ENCODE measurements at places on chromosomes 7 and 10. TPM values are rescaled to one million over a fixed set of nuclear protein-coding genes. Genes with fewer than 3 reads are reported as not detected.

- H3K36me3 ChIP-seq, result peaks cover 4% of the 10 kb centered on the region
- no peak for DNase-seq
- H3K27ac ChIP-seq, result no peak overlapping the region
- no peak overlapping the region for H3K4me3 ChIP-seq
These were observed 132.6 kb downstream of the RGS10 start for GRCh38 chr10:119409906-119410305.

LRRC18 gene
- total RNA-seq, result not detected

GRCh38 chr10:6182454-6183098 is 20.2 kb upstream of the PFKFB3 start:
- no peaks in the 10 kb centered on the region for H3K27me3 ChIP-seq
- peaks cover 4% of the 10 kb centered on the region for H3K36me3 ChIP-seq
- DNase-seq, result no peak
- H3K4me3 ChIP-seq, result no peak overlapping the region
- H3K27ac ChIP-seq, result no peak overlapping the region

DNA sequence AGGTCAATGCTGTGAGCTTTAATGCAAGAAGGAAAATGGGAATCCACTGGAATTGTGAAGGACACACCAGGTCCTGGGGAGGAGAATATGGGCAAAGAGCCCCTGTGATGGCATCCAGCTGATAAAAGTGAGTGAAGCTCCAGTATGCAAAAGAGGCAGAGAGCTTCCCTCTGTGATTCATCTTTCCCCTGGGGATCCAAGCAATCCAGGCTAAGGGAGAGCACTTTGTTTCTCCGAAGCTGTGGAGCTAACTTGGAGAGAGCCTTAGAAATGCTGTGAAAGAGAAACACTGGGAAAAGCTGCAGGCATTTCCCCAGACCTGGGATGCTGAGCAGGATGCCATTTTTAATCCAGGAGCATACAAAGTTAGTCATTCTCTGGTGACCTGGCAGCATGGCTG is 489.5 kb downstream of the SH2D4B start:
- H3K27ac ChIP-seq, result no peak overlapping the region
- no peaks in the 10 kb centered on the region for H3K36me3 ChIP-seq
- no peak for DNase-seq
- H3K4me3 ChIP-seq, result no peak overlapping the region
- no peaks in the 10 kb centered on the region for H3K27me3 ChIP-seq
- no peaks in the 10 kb centered on the region for H3K4me1 ChIP-seq

GRCh38 chr10:103079100-103079499 is 114.0 kb downstream of the NT5C2 start:
- H3K27me3 ChIP-seq, result no peaks in the 10 kb centered on the region
- DNase-seq, result no peak
- no peak overlapping the region for H3K4me3 ChIP-seq
- H3K27ac ChIP-seq, result no peak overlapping the region

GRCh38 chr10:69130251-69130650 is 6.3 kb downstream of the VPS26A start:
- peaks cover 26% of the 10 kb centered on the region for H3K36me3 ChIP-seq
- no peak overlapping the region for H3K4me3 ChIP-seq
- no peak for DNase-seq
- H3K27me3 ChIP-seq, result no peaks in the 10 kb centered on the region
- peaks cover 23% of the 10 kb centered on the region for H3K4me1 ChIP-seq

CTAGE6 gene
- total RNA-seq, result 0.78 TPM

FANK1 gene
- total RNA-seq, result 0.44 TPM

- H3K27ac ChIP-seq, result no peak overlapping the region
- no peaks in the 10 kb centered on the region for H3K27me3 ChIP-seq
- no peaks in the 10 kb centered on the region for H3K4me1 ChIP-seq
- H3K4me3 ChIP-seq, result no peak overlapping the region
- DNase-seq, result no peak
These were observed 106.5 kb upstream of the PRR15 start for GRCh38 chr7:29457141-29457561.

PTN gene
- total RNA-seq, result 0.11 TPM

GRCh38 chr10:70911386-70911785 is 23.0 kb upstream of the PCBD1 start:
- no peaks in the 10 kb centered on the region for H3K27me3 ChIP-seq
- H3K4me3 ChIP-seq, result no peak overlapping the region
- no peaks in the 10 kb centered on the region for H3K36me3 ChIP-seq
- H3K27ac ChIP-seq, result no peak overlapping the region

CLEC2L gene
- not detected for total RNA-seq
